HFF-Myc (cell line): ENCODE measurements at places on chromosomes 4 and X.

- peak; percentile 29 for DNase-seq
These were observed 103.8 kb downstream of the TBC1D19 start for GRCh38 chr4:26687728-26688127.

DNA sequence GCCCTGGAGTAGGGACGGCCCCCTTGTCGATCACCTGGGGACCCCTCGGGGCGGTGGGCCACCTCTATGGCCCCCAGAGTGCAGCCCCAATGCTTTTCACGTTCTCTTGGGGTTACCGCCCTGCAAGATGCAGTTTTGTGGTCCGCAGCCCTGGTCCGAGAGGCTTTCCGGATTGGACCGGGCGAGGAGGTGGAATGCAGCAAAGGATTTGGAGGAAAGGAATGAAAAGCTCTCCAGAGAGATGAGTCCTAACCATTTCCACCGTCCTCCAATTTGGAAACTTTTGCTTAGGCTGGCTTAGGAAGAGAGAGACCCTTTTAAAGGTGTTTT lies 601 bp downstream of the SLC25A43 start:
- DNase-seq: no peak

DNA sequence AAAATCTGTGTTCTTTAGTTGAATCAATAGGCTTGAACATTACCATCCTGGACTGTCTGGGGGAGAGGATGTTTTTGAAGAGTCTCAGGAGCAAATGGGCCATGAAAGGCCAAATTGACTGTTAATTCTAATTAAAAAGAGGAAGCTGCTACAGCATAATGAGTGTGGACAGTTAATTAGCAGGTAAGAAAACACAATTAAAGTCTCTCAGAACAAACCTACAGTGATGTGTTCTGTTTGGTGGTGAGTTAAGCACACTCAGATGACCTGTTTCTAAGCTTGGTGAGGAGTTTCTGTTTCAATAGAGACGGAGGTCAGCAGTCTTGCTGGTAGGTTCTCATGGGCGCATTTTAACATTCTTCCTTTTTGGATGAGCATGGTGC lies 68.1 kb downstream of the DRD5 start:
- DNase-seq: no peak

DNA sequence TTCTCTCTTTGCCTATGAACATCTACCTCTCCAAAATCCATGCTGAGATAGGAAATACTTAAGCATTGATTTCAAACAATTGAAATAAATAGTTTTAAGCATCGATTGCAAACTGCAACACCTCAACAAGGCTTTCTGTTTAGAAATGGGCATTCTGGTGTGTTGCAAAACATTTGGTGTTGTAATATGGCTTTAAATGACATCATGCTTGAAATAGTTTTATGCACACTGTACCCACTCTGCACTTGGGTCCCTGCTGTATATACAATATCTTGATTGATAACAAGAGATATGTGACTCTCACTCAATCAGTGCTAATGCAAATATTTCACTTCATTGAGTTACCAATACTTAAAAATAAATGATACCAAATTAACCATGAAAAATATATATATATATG lies 964.9 kb upstream of the GRIA3 start:
- no peak for DNase-seq

DNA sequence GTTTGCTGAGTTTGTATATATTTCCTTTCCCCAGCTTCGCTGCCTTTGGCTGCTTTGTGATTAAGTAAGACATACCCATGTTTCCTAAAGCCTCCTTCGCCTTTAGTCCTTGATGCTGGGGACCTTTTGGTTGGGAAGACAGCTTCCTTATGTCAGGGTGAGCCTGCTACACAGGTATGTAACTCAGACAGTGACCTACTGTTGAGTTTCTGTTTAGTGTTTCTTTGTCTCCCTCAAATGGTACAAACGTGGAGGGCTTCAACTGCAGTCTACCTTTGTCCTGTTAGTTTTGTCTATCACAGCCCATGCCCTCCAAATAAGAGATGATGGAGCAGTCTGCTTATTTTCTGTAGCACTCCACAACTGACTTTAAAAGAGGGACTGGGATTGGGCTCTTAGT lies 59.5 kb downstream of the TET2 start:
- no peak for DNase-seq

DNA sequence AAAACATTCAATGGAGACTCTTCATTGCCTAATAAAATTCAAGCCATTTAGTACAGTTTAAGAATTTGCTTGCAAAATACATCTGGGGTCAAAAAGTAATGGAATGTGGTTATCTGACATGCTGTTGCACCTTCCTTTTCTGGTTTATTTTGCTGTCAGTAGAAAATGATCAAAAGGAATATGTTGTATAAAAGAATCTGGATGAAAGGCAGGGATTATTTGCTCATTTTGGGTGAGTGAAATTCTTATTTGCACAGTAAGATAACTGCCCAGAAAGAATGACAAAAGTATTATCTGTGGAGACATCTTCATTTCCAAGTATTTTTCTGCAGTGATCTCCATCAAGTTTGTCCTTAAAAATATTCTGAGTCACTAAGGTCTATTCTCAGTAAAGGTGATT lies 30.4 kb downstream of the BOD1L1 start:
- DNase-seq: no peak
